ENCODE measurements at places on chromosomes 3 and 15.

DNA sequence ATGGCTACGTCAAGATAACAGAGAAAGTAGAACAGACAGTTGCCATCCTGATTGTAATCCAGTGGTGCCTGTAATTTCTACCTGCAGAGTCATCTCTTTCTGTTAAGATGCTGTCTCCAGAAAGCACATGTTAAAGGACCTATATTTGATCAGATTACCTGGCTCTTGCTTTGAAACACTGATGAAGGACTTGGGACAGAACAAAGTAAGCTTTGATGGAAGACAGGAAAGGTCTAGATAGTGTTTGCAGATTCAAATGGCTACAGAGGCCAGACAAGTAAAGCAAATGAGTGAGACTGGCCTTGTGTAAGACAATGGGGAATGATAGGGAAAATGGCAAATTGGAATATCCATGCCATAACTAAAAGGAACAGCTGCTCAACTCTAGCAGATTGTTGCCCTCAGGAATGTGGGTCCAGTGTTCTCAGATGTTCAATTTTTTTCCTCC is 1.8 kb upstream of the GSK3B start:
- no peaks in the 10 kb centered on the region for H3K27me3 ChIP-seq
- H3K4me1 ChIP-seq: peaks cover 43% of the 10 kb centered on the region
- H3K36me3 ChIP-seq: peaks cover 40% of the 10 kb centered on the region
- no peak for DNase-seq
- H3K27ac ChIP-seq: peak overlapping the region; percentile 100
- H3K4me3 ChIP-seq: no peak overlapping the region

DNA sequence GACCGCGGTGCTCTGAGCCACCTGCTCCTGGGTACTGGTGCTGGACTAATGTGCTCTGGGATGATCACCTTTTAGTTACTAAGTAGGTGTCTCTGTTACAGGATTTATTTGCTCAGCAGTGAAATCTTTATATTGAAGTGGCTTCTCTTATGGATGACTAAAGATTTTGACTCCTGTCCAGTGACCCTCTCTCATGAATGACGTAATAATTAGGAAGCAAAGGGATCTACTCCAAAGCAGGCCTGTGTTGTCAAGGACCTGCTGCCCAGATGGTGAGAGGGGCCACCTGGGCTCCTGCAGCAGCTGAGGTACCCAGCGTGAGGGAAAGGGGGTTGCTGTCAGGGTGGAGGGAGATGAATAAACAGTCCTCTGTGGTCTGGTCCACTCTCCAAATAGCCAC is 263.6 kb downstream of the GABRG3 start:
- no peaks in the 10 kb centered on the region for H3K27me3 ChIP-seq
- DNase-seq: no peak
- H3K36me3 ChIP-seq: no peaks in the 10 kb centered on the region
- no peak overlapping the region for H3K27ac ChIP-seq
- H3K4me3 ChIP-seq: no peak overlapping the region
- peaks cover 5% of the 10 kb centered on the region for H3K4me1 ChIP-seq

DNA sequence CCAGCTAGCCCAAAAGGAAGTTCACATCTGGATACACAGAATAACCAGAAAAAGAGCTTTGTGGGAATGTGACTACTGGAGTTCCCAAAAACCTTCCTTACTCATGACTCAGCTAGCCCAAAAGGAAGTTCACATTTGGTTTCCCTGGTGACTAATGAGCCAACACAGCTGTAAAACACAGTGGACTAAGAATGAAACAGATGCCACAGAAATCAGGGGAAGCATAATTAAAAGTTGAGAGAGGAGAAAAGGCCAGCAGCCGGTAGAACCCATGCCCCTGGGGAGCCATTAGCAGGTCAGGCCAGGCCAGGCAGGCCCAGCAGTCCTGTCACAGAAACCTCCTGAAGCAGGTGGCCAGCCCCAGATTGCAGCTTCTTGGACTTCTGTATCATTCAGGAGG is 130.3 kb downstream of the GHSR start:
- peak; percentile 55 for DNase-seq
- H3K36me3 ChIP-seq: peaks cover 80% of the 10 kb centered on the region
- H3K4me3 ChIP-seq: no peak overlapping the region
- H3K27ac ChIP-seq: peak overlapping the region; percentile 7

DNA sequence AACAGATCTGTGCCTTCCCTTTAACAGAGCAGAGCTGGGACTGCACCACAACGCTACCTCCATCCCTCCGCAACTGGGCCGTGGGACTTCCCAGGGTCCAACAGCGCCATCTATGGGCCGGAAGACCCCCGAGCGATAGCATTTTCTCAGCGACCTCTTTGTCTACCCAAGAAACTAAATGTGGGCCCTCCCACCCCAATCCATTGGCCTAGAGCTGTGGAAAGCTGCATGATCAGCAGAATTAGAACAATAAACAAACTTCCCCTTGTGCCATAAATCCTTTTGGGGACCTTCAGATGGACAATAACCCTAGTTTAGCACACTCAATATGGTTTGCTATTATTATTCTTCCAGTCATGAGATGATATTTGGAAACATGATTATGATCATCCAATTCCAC is 74.8 kb upstream of the NTRK3 start:
- no peak overlapping the region for H3K4me3 ChIP-seq
- H3K36me3 ChIP-seq: no peaks in the 10 kb centered on the region
- H3K27me3 ChIP-seq: peaks cover 19% of the 10 kb centered on the region
- DNase-seq: peak; percentile 81
- no peaks in the 10 kb centered on the region for H3K4me1 ChIP-seq

GRCh38 chr3:12901623-12902045 is 60.3 kb upstream of the RPL32 start:
- no peak overlapping the region for H3K4me3 ChIP-seq
- H3K27ac ChIP-seq: no peak overlapping the region
- H3K36me3 ChIP-seq: peaks cover 12% of the 10 kb centered on the region
- peaks cover 11% of the 10 kb centered on the region for H3K4me1 ChIP-seq

DNA sequence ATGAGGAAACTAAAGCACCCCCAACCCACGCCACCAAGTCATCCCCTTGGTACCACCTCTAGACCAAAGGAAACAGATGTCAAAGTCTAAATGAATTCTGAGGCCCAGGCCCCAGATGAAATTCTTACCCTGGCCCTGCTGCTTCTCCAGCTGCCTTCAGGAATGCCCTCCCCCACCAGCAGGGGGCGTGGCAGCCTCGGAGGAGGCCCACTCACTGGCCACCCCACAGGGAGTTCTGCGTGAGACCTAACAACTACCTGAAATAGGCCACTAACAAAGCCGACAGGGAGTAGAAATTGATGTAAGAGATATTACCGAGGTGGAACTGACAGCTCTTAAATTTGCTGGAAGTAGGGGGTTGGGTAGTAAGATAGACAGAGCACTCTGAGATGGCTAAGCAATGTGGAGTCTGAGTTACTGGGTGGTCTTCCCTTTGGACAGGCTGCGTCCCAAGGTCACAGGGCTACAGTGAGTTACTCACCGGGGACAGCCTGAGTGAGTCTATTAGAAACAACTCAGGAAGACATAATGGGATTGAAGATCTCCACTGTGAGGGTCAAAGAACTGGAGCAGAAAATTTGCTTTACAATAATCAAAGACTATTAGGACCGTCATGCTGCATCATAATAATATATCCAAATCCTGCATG is 240.7 kb downstream of the SHOX2 start:
- no peaks in the 10 kb centered on the region for H3K36me3 ChIP-seq
- no peaks in the 10 kb centered on the region for H3K4me1 ChIP-seq
- H3K27ac ChIP-seq: no peak overlapping the region
- peak; percentile 67 for DNase-seq
- no peak overlapping the region for H3K4me3 ChIP-seq
